ENCODE measurements at places on chromosomes 3 and 15. TPM values are rescaled to one million over a fixed set of nuclear protein-coding genes. Genes with fewer than 3 reads are reported as not detected.

ANKUB1 gene
- total RNA-seq, result not detected

NMNAT3 gene
- 0.60 TPM for total RNA-seq

TRIM42 gene
- not detected for total RNA-seq

CPB1 gene
- total RNA-seq, result not detected

SETD2 gene
- 23.8 TPM for total RNA-seq

CFAP91 gene
- total RNA-seq, result 0.47 TPM

PRR20G gene
- not detected for total RNA-seq

NAALADL2 gene
- total RNA-seq, result 9.5 TPM

GLDN gene
- 90.2 TPM for total RNA-seq

CCR1 gene
- total RNA-seq, result 1.5 TPM

Measured in bronchial smooth muscle cell (primary cell).